HCT116 (cell line): ENCODE measurements at places on chromosomes 2 and 18.

DNA sequence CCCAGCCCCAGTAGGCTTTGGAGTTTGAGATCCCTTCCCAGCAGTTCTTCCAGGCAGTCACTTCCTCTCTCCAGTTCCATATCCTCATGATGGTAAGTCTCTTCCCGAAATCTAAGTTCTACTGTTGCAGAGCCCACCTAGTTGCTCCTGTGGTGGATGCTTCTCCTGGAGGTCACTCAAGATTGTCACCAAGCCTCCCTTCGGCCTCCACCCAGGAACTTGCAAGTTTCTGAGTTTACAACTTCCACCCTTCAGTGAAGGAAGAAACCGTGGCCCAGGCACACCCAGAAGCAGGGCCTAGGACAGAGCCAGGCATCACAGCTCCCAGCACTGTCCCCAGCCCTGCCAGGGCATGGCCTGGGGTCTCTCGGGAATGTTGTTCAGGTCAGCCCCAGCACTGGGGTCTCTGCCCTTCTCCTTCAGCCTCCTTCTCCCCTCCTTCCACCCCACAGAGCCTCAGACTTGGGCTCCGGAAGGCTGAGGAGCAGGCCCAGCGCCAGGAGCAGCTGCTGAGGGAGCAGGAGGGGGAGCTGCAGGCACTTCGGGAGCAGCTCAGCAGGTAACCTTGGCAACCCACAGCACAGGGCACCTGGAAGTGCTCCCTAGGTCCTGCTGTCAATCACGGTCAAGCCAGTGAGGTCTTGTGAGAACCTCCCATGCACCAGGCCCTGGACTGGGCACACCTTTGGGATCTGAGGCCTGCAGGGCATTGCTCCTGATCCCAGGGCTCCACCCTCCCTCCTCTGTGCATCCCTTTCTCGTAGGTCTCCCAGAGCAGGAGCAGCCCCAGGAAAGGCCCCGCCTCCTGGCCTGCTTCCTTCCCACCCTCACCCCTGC lies 7.1 kb downstream of the RUFY4 start:
- H3K4me1 ChIP-seq: no peaks in the 10 kb centered on the region
- no peak overlapping the region for H3K4me3 ChIP-seq
- no peak overlapping the region for H3K27ac ChIP-seq
- no peak for DNase-seq

GRCh38 chr2:38485734-38486133 lies 108.7 kb upstream of the ATL2 start:
- H3K4me1 ChIP-seq: no peaks in the 10 kb centered on the region
- H3K36me3 ChIP-seq: no peaks in the 10 kb centered on the region
- H3K4me3 ChIP-seq: no peak overlapping the region
- no peak for DNase-seq
- no peak overlapping the region for H3K27ac ChIP-seq

DNA sequence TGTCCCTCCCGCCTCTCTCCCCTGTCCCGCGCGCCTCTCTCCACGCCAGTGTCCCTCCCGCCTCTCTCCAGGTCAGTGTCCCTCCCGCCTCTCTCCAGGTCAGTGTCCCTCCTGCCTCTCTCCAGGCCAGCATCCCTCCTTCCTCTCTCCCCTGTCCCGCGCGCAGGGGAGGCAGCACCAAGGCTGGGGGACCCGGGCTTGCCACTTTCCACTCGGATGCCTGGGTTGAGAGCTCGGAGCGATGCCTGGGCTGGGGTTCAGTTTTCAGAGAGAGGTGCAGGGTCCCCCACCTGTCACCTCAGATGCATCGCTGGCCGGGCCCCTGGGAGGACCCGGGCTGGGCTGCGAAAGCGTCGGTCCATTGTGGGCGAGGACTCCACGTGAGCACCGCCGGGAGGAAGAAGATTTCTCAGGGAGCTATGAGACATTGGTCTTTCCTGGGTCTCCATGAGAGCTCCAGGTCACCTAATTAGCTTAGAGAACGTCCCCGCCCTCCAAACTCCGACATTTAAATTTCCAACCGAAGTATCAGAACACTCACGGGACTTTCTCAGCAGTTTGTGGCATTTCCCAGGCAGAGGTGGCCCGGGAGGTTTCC lies 2.1 kb downstream of the FBLN7 start:
- H3K27me3 ChIP-seq: no peaks in the 10 kb centered on the region
- no peak overlapping the region for H3K4me3 ChIP-seq
- no peaks in the 10 kb centered on the region for H3K36me3 ChIP-seq

DNA sequence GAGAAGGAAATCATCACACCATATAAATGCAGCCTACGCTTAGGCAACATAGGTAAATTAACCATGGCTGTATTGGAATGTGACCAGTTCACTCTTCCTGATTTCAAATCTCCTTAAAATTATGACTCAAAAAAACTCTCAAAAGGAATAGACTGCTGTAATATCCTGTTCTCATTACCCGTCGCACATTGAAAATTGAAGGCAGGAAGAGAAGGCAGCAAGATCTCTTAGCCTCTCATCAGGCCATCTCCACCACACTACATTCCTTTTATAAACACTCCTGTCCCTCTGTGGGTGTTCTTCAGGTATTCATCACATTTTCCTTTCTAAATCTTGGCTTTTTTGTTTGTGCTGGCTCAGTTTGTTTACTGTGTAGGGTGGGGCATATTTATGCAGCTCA lies 83.2 kb downstream of the PPP1R1C start:
- no peaks in the 10 kb centered on the region for H3K36me3 ChIP-seq
- no peak overlapping the region for H3K4me3 ChIP-seq
- H3K27me3 ChIP-seq: no peaks in the 10 kb centered on the region
- no peak for DNase-seq

GRCh38 chr2:239303711-239304532 lies 96.9 kb downstream of the HDAC4 start:
- no peaks in the 10 kb centered on the region; the same call in 1 of the 2 replicates for H3K4me1 ChIP-seq
- H3K27me3 ChIP-seq: no peaks in the 10 kb centered on the region
- H3K27ac ChIP-seq: no peak overlapping the region
- no peak for DNase-seq
- no peak overlapping the region for H3K4me3 ChIP-seq

DNA sequence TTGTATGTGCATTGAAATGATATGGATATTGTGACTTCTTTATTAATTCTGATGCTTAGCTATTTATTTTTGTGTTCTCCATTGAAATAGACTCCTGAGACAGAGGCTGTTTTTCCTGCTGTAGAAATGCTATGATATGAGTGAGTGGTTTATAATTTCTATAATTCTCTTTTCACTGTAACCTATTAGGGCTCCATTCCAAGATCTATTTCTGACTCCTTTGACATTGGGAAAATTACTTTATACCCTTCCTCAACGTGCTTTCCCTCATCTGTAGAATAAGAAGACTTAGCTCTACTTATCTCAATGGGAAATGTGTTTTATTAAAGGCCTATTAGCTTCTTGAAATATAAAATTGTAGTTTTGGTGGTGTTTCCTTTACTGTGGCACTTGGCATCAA lies 144.5 kb upstream of the RPRM start:
- H3K4me1 ChIP-seq: no peaks in the 10 kb centered on the region
- no peaks in the 10 kb centered on the region for H3K27me3 ChIP-seq
- H3K36me3 ChIP-seq: no peaks in the 10 kb centered on the region
- no peak overlapping the region for H3K27ac ChIP-seq
- H3K4me3 ChIP-seq: no peak overlapping the region

DNA sequence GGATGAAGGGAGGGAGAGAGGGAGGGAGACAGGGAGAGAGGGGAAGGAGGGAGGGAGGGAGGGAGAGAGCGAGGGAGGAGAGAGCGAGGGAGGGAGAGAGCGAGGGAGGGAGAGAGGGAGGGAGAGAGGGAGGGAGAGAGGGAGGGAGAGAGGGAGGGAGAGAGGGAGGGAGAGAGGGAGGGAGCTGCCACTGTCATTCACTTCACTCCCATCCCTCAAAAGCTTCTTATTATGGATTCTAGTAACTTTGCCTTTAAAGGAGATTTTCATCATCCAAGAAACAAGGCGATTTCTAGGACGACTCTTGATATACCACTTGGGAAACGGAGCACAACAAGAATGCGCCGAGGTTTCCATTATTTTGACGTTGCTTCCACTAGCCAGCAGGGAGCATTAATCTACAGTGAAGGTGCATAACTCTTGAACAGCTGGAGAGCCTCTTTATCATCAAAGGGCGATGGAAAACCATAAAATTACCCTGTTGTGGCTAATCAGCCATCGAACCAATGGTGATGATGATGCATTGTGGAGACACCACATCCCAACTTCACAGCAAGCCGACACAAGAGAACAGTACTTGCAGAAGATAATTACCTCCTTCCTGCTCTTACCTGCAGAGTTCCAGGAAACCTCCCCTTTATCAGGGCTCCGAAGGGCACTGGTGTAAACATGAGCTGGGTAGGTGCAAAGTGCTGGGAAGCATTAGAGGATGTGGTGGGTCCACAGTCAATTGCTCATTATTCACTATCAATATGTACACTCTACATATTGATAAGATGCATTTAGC lies 130.5 kb downstream of the EIPR1 start:
- H3K27ac ChIP-seq: no peak overlapping the region

DNA sequence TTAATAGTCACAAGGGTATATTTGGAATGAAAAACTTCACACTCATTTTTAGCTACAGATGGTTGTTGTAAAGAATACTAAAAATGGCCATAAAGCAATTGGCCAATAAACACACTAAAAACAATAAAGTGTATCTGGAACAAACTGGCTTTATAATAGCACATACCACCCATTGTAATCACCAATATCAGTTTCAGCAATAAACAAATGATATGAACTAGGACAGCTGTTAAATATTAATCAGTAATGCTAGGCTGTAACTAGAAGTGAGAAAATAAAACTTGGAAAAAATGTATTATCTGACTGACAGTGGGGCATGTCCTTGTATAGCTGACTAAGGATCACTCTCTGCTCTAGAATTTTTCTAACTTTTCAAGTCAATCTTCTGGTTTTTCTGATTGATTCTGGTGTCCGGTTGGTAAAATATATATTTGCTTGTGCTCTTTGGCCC lies 312.5 kb downstream of the RND3 start:
- H3K27me3 ChIP-seq: no peaks in the 10 kb centered on the region
- H3K4me1 ChIP-seq: no peaks in the 10 kb centered on the region
- DNase-seq: no peak
- H3K36me3 ChIP-seq: no peaks in the 10 kb centered on the region
- H3K4me3 ChIP-seq: no peak overlapping the region

GRCh38 chr2:166104773-166105172 lies 23.0 kb downstream of the SCN1A start:
- no peaks in the 10 kb centered on the region for H3K27me3 ChIP-seq
- no peak overlapping the region for H3K27ac ChIP-seq
- no peaks in the 10 kb centered on the region for H3K36me3 ChIP-seq
- no peak for DNase-seq

DNA sequence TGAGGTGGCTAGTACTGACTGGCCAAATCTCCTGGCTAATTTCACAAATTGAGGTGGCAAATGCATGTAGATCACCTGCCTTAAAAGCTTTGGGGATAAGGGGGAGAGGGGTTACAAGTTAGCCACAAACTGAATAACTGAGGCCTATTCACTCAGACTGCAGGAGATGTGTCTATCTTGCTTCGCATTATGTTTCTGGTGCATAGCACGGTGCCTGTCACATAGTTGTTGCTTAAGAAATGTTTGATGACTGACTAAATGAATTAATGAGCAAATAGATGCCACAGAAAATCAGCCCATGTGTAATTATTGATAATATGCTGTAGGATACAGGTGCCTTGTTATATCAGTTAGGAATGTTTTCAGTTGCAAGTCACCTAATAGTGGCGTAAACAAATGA lies 12.5 kb upstream of the SLC40A1 start:
- H3K4me3 ChIP-seq: no peak overlapping the region
- H3K36me3 ChIP-seq: no peaks in the 10 kb centered on the region
- DNase-seq: no peak
- H3K27me3 ChIP-seq: no peaks in the 10 kb centered on the region
- no peak overlapping the region for H3K27ac ChIP-seq

DNA sequence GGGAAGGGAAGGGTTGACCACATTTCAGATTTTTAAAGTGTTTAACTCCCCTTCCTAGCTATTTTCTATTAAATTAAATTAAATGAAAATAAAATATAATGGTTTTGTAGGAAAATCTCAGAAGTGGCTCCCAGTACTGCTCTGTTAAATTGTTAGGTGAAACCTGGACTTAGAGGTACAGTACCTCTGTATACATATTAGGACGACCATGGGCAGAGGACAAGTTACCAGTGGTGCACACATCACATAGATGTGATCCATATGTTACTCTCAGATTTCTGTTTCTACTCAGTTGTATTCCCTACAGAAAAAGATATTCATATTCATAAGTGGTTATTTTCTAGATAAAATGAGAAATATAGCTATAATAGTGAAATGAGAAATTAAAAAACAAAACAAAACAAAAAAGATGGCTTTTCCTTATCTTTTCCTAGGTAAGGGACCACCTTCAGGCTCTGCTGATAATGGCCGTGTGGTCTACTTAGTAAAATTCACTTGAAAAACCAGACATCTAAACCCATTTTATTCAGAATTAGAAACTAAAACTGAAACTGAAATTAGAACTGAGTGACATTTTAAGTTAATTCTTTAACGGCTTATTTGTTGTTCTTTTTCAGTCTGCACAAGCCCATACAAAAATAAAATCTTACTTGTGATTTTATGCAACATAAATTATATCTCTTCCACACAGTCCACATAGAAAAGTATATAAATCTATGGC lies 832.5 kb upstream of the CHAC2 start:
- no peaks in the 10 kb centered on the region for H3K27me3 ChIP-seq
- peak overlapping the region; percentile 69; the same call in 1 of the 2 replicates for H3K27ac ChIP-seq
- peaks cover 21% of the 10 kb centered on the region for H3K4me1 ChIP-seq
- H3K4me3 ChIP-seq: peak overlapping the region; percentile 33; the same call in 1 of the 2 replicates
- no peak for DNase-seq
- no peaks in the 10 kb centered on the region for H3K36me3 ChIP-seq

- no peak for DNase-seq
- H3K27ac ChIP-seq: no peak overlapping the region
- H3K4me3 ChIP-seq: no peak overlapping the region
- no peaks in the 10 kb centered on the region for H3K4me1 ChIP-seq
- H3K27me3 ChIP-seq: peaks cover 10% of the 10 kb centered on the region; the same call in 1 of the 2 replicates
Measured at GRCh38 chr18:46764586-46764985, 7.7 kb upstream of the ST8SIA5 start.

DNA sequence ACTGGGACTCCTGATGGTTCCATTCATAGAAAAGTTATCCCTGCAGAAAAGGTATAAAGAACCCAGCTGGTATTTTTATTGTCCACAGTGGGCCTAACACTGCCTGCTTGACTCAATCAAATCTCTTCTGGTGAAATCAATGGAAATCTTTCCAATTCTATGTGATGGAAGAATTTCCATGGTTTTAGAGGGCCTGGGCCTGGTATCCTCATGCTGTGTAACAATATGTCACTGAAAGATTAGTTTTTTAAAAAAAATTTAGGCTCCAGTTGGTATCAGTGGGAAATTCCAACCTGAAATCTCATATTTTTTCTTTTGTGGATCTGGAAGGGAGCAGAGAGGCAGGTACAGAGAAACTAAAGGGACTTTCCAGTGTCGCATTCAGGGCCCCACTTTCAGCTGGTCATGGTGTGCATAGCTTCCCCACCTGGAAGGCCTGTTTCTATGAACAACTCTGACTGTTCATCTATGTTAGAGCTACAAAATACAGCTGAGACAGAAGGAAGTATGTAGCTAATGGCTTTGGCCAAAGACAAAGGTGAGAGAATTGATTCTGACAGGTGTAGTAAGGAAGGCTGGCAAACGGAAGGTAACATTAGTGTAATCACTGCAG lies 20.9 kb downstream of the NEB start:
- H3K4me1 ChIP-seq: no peaks in the 10 kb centered on the region
- no peaks in the 10 kb centered on the region for H3K27me3 ChIP-seq
- H3K27ac ChIP-seq: no peak overlapping the region
- no peak for DNase-seq
